ENCODE measurements at places on chromosomes 2 and 18.

DNA sequence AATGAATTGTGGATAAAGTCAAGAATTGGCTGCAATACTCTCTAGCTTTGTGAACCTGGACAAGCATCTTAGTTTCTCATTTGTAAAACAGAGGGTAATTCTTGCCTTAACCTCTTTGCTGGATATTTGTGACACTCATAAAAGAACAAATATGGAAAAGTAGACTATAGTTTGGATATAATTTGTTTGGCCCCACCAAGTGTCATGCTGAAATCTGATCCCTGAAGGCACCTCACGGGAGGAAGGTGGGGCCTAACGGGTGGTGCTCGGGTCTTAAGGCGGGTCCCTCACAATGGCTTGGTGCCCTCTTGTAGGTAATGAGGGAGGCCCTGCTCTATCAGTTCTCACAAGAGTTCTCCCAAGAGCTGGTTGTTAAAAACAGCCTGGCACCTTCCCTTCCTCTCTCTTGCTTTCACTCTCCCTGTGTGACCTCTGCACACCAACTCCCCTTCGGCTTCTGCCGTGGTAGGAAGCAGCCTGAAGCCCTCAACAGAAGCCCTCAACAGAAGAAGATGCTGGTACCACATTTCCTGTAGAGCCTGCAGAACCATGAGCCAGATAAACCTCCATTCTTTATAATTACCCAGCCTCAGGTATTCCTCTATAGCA, 37.4 kb downstream of the ARL4C start:
- DNase-seq, result no peak

DNA sequence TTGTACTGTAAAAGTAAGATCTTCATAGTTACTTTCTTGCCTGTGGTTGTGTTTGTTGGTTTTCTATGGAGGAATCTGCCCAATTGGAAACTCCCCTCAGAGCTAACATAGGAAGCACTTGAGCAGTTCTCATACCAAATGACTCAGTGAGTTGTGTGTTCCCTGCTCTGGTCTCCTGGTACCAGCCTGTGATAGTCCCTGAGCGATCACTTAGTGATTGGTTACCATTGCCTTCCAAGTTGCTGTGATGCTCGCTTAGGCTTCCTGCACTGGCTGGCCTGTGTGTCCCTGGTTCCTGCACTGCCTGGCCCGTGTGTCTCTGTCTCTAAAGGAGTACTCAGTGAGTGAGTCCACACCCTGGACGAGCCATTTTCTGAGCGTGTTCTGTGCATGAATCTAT, 133.0 kb downstream of the MAP4K4 start:
- no peak for DNase-seq

- no peak for DNase-seq
These were observed 365.2 kb downstream of the DSEL start for GRCh38 chr18:67151366-67151765.

DNA sequence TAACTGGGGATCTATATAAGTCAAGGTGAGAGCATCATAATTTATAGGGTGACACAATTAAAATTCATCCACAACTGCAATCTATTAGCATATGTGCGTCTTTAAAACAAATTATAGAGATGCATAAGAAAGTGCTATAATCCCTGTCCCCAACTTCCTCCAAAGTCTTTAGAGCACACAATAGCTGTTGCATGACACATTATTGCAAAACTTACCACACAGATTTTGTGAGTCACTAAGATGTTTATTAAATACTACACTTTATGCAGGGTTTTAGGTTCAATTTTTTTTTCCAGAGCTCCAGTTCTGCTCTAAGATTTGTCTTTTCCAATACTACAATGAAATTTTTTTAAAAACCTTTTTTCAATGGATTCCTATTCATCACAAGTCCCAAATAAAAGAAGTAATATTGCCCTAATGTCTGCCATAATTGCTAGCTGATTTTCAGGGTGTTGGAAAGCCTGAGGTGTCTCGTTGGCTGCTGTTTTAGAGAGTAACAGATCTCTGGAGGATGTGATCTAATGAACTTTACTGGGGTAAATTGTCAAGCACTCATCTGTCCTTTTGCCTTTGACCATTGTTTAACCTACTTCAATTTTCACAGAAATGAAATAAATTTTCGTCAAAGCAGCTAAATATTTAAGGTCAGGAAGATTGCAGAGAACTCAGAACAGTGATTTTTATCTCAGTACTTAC, 250.5 kb upstream of the NETO1 start:
- peak; percentile 73 for DNase-seq

DNA sequence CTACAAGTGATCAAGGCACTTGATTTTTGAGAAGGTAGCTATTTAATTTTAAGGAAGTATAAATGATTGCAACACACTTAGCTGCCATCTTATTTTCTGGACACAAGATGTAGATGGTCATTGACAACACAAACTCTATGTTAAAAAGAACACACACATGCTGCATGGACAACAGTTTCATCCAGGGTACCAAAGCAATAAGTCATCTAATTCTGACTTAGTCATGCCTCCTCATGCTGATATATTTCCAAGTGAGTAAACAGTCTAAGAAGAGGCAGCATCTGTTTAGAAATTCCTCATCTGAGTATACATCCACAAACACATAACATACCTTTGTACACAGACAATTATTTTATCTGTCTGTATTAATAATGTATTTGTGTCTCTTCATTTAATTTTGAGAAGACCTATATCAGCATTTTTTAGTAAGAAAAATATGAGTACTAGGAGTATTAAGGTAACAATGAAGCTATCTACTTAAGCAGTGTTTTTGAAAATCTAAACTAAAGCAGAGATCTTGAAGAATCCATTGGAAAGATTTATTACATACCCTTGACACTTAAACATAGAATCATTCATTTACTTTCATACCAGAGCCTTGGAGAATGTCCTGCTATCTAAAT, 84.9 kb downstream of the SCN1A start:
- no peak for DNase-seq

- no peak for DNase-seq
These were observed 133.4 kb downstream of the HRH4 start for GRCh38 chr18:24593886-24594285.

GRCh38 chr2:222242532-222242931, 56.3 kb downstream of the PAX3 start:
- no peak for DNase-seq

DNA sequence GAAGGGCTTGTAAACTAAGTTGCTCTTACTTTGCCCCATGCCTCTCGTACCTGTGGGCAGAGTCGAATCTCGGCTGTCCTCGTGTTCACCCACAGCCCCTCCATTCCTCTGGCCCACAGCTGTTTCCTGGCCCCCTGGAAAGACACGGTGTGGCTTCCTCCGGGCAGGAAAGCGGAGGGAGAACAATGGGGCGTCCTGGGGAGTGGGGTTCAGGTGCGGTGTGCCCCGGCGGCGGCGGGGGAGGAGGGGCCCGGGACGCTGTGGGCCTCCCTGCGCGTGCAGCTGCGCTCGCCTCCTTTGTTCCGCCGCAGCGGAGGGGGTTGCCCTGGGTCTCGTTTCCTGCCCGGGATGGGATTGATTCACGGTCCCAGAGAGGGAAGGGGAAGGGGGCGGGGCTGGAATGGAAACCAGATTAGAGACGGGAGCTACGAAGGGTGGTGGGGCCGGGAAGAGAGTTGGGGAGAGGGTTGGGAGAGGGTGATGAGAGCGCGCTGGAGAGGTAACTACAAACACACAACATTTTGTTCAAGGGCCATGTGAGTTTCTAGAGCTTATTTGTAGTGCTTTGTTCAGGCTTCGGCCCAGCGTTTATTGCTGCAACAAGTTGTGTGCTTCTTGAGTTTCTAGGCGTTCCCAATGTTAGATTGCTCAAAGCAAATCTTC, 796 bp downstream of the MYO1B start:
- DNase-seq, result peak; percentile 81

DNA sequence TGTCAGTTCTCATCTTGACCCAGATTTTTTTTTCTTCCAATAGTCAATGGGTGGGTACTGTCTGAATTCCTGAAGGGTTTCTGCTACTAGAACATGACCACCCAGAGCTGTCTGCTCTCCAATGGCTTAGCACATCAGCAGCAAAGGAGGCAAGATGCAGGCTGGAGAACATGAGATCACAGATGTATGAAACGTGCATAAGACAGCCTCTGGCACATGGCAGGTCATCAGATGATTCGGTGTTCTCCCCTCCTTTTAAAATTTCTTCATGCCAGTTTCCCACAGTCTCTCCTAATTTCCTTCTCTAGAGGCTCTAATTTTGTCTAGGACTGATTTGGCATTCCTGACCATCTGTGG, 359.3 kb upstream of the TNP1 start:
- DNase-seq, result no peak

- no peak for DNase-seq
These were observed 118.1 kb upstream of the FN1 start for GRCh38 chr2:215553946-215554345.

DNA sequence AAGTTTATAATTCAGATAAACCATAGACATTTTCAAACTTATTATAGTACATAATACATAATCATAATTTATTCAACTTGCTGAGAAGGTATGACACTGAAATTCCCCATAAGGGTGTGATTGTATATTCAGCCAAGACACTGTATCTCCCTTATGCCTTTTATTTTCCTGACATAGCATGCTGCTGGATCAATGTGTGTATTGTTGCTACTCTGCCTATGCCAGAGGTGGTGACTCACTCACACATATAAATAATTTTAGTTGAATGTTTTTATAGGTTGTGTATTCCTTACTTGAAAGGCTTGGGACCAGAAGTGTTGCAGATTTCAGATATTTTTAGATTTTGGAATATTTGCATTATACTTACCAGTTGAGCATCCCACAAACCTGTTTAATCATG, 86.8 kb downstream of the VRK2 start:
- no peak for DNase-seq

- peak; percentile 70 for DNase-seq
These were observed 37.9 kb downstream of the MOGAT1 start for GRCh38 chr2:222709191-222709891.

DNA sequence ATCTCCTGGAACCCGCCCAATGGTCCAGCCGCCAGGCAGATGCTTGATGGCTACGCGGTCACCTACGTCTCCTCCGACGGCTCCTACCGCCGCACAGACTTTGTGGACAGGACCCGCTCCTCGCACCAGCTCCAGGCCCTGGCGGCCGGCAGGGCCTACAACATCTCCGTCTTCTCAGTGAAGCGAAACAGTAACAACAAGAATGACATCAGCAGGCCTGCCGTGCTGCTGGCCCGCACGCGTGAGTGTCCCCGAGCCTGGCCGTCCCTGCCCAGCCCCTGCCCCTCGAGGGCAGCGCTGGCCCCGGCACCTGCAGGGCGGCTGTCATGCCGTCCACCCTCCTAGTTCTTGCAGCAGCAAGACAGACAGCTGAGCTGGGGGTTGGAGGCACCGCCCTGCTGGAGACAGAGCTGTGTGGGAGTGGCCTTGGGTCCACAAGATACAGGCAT, 36.7 kb downstream of the MTERF4 start:
- DNase-seq, result no peak

GRCh38 chr18:21575656-21576055, 24.8 kb downstream of the ESCO1 start:
- no peak for DNase-seq

- DNase-seq, result no peak
These were observed 3.7 kb downstream of the DLX1 start for GRCh38 chr2:172089005-172089504.

GRCh38 chr18:62741118-62741566, 25.8 kb downstream of the PHLPP1 start:
- peak; percentile 88 for DNase-seq

GRCh38 chr2:195498176-195498575, 158.8 kb upstream of the SLC39A10 start:
- DNase-seq, result peak; percentile 53

DNA sequence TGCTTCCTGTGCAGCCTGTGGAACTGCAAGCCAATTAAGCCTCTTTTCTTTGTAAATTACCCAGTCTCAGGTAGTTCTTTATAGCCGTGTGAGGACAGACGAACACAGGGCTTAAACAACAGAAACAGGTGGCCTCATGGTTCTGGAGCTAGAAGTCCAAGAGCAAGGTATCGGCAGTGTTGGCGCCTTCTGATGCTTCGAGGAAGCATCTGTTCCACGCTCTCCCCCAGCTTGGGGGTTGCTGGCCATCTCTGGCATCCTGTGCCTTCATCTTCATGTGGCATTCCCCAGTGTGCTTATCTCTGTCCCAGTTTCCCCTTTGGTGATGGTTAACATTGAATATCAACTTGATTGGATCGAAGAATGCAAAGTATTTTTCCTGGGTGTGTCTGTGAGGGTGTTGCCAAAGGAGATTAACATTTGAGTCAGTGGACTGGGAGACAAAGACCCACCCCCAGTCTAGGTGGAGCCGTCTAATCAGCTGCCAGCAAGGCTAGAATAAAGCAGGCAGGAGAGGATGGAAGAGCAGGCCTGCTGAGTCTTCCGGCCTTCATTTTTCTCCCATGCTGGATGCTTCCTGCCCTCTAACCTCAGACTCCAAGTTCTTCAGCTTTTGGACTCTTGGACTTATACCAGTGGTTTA, 287.6 kb downstream of the PHLPP1 start:
- no peak for DNase-seq

- DNase-seq, result peak; percentile 46
These were observed 1.1 kb upstream of the TMEFF2 start for GRCh38 chr2:192195548-192196418.

GRCh38 chr2:107025869-107026380, 140.0 kb upstream of the ST6GAL2 start:
- DNase-seq, result no peak

- no peak for DNase-seq
These were observed 605 bp downstream of the C2orf68 start for GRCh38 chr2:85611217-85611704.

DNA sequence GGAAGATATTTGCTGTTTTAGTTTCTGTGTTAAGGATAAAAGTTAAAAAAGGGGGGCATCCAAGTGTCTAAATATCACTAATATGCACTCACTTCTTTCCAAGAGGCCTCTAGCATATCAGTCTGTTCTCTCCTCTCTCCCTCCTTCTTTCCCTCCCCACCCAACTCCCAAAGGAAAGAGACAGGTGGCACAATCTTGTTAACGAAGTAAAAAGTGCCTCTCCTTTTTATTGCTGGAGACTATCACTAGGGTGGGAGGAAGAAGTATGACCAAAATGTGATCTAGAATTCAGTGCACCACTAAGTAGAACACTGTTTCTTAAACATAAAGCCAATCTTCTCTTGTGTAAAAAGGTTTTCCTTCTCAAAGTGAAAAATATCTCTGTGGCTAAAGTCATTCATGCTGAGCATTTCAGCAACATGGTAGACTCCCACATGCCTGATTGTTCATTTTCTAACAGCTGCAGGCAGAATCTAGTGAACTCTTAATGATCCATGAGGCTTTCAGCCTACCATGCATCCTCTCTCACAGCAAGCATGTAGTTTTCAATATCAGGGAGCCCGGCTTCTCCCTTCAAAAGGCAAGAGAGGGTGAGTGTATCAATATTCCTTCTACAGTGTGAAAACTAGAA, 39.5 kb downstream of the RNU4ATAC start:
- no peak for DNase-seq

GRCh38 chr2:126704434-126705160, 48.6 kb downstream of the GYPC start:
- DNase-seq, result no peak

- DNase-seq, result peak; percentile 49
These were observed 155.9 kb downstream of the LAMA3 start for GRCh38 chr18:23844991-23845680.
